ENCODE measurements at places on chromosomes 2 and 18. TPM values are rescaled to one million over a fixed set of nuclear protein-coding genes. Genes with fewer than 3 reads are reported as not detected.

GRCh38 chr2:797556-797955 is 120.3 kb upstream of the TMEM18 start:
- DNase-seq, result no peak

GRCh38 chr2:3313781-3314375 is 63.7 kb downstream of the EIPR1 start:
- no peak for DNase-seq

Gene OTX1
- not detected for total RNA-seq

Gene SMC6
- total RNA-seq, result 20.1 TPM

Gene GCKR
- not detected for total RNA-seq

DNA sequence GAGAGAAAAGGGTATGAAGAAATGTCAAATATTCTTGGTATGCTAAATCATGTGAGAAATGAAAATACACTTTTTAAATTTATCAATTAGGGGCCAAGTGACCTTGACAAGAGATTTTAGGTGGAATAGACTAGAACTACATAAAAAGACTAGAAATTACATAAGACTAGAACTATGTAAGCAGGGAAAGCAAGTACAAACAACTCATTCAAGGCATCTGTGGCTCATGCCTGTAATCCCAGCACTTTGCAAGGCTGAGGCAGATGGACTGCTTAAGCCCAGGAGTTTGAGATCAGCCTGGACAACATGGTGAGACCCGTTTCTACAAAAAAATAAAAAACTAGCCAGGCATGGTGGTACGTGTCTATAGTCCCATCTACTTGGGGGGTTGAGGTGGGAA is 20.3 kb downstream of the SF3B1 start:
- no peak for DNase-seq

DNA sequence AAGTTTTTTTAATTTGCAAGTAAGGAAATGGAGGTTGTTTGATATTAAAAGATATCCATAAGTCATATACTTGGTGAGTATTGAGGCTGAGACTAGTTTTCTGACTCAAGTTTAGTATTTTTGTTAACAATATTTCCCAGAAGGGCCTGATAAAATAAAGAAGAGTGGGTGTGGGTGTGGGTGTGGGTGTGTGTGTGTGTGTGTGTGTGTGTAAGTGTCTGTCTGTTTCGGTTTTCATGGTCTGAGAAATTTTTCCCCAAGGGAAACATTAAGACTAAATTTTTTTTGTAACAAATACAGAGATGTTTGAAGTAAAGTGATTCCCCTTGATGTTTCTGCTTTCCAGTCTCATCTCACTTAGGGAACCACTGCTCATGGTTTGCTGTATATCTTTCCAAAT is 36.5 kb downstream of the PPM1B start:
- no peak for DNase-seq

Gene HOXD9
- total RNA-seq, result not detected

DNA sequence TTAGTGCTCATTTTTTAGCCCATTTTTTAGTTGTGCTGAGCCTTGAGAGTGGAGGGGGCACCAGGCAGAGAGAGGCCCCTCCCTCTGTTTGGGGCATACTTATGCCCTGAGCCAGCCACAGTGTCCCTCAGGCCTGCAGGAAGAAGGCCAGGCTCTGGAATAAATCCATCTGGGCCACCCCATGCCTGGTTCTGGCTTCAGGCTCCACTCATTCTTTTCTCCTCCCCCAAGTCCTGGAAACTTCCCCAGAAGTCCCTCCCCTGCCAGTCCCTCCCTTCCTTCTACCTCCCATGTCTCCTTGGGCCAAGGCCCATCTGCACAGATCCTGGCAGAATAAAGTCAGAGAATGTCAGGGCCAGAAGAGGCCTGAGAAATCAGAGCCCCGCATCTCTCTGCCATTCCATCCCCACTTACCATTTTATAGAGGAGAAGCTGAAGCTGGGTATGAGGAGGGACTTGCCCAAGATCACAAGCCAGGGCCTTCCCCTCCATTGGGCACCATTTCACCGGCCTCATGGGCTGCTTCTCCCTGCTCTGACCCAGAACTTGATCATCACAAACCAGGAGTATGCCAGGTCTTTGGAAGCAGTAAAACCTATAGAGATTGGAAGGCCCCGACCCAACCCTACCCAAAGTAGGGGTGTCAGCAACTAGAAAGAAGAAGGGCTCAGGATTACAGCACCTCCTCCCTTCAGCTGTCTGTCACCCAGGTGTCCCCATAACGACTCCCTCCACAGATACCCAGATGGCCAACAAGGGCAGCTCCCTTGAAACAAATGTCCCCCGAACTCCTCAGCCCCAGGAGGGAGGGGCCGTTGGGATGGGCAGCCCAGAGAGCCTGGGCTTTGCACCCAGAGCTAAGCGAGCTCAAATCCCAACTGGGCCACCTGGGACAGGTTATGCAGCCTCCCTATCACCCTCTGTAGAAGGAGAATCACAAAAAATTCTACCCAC is 108.4 kb downstream of the POLR1A start:
- peak; percentile 45 for DNase-seq

- DNase-seq, result no peak
Measured at GRCh38 chr18:37343542-37343851, 222.1 kb downstream of the CELF4 start.

Gene SOWAHC
- total RNA-seq, result 16.5 TPM

Gene PFN4
- 0.64 TPM for total RNA-seq

DNA sequence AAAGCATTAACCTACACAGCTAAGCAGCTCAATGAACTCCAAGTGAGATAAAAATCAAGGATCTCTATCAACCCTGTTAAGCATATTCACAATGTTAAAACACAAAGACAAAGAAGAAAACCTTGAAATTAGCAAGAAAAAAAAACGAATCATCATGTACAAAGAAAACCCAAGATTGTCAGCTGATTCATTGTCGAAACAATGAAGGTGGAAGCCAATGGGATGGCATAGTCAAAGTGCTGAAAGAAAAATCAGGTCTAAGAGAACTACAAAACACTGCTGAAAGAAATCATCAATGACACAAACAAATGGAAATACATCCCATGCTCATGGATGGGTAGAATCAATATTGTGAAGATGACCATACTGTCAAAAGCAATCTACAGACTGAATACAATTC is 32.5 kb downstream of the NMS start:
- DNase-seq, result no peak

- no peak for DNase-seq
Measured at GRCh38 chr2:160431441-160431840, 62.2 kb downstream of the RBMS1 start.

GRCh38 chr2:190891372-190891771 is 10.8 kb downstream of the GLS start:
- DNase-seq, result no peak

All from astrocyte (in vitro differentiated cells and primary cell).